Stimulated activated CD4-positive, alpha-beta T cell treated with anti-CD3 and anti-CD28 coated beads, Interleukin-2, amount 100 ng/mL, for 24 hours (primary cell): ENCODE measurements at places on chromosomes 13 and 19.

GRCh38 chr19:408902-409515, at the start of gene C2CD4C:
Gene C2CD4C (minus strand): TSS chr19:409147. CDS start chr19:408361, 786 bp downstream.
- peak; percentile 36 for DNase-seq

GRCh38 chr13:30615866-30616541, 1.7 kb upstream of the USPL1 start:
- no peak for DNase-seq

GRCh38 chr19:42293540-42293939, 8.4 kb upstream of the PRR19 start:
- no peak for DNase-seq

DNA sequence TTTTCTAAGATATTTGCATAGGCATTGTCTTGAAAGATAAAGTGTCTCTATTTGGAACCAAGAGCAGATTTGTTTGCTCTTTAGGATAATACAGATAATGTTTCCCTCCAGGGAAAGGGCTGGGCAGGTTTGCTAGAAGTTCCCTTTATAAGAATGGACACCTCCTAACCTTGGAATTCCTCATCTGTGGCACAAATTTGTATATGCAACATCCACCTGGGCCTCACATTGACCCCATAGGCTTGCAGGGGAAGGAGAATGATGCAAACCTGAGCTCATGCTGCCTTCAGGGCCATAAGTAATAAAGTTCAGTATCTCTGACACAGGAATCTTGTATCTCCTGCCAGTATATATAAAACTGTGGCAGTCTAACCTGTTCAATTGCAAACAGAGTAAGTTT, 508.4 kb upstream of the MIR17HG start:
- DNase-seq: no peak

DNA sequence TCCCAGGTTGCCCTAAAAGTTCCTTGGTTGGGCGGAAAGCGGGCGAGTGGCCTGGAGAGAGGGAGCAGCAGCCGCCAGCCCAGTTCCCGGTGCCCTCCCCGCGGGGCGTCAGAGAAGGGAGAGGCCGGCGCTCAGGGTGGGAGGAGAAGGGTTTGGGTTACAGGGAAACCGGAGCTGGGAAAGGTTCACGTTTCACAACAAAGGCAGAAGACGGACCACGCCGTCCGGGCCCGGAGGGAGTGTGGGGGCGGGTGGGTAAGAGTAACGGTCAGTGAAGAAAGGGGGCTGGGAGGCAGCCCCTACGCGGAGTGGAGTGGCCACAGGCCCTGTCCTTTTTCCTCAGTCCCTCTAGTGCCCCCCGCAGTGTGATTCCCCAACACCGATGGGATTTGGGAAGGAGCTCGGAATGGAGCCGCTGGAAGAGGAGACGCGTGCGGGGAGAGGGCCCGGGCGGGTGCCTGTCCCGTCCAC, 1.6 kb downstream of the SIX5 start:
- no peak for DNase-seq

GRCh38 chr19:24040621-24041020, 46.4 kb upstream of the ZNF254 start:
- no peak for DNase-seq

- no peak for DNase-seq
Measured at GRCh38 chr13:43687038-43687437, 99.7 kb downstream of the ENOX1 start.

DNA sequence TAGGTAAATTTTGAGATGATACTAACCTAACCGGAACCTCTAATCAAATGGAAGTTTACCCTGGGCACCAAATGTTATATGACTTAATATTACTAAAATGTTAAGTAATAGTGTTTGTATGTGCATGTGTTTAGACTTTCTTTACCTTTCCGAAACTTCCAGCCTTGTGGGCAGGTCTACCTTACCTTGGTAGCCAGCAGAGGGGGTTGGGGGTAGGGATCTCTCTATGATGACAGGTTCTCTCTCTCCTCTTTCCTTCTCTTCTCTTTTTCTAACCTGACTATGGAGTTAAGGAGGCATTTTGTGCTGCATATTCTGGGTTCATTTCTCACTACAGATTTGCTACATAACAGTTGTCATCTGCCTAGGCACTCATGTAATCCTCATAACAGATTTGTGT, 6.8 kb upstream of the FRY start:
- DNase-seq: no peak

DNA sequence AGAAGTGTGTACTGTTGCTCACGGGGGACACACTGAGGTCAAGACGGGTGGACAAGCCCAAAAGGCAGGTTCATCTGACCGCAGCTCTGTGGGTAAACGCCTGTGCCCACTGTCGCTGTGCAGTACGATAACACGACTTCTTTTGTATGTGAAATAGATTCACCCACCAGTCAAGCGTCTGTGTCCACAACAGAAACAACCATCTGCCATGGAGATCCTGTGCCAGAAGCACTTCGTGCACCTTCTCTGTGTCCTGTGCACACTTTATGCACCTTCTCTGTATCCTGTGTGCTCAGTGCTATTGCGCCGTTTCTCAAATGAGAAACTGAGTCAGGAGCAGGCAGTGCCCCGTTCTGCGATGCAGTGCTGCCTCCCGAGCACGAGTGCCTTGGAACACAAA, 138.9 kb downstream of the ATP11A start:
- no peak for DNase-seq

DNA sequence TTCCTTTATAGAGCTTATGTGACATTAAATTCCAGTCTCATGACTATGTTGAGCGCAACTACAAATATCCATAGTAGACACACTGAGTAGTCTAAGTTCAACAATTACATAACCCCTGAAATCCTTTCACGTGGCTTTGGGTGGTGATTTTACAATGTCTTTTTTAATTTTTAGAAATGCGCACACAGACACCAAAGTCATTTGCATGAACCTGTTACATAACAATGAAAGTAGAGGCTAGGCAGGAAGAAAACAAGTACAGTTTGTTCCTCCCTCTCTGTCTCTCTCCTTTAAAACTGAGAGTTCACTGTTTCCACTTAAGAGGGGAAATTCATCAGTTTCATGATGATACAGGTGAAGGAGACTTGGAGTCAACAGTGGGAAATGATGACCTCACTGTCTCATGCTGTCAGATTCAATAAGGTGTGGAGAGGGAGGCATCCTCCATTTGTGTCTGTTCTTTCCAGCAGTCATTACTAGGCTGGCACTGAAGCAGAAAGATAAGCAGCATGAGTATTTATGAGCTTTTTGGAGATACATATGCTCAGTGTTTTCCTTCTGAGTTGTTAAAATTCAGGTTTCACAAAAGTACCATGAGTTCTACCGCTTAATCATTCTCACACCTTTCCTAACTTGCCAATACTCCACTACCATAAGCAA, 201.8 kb downstream of the LHFPL6 start:
- no peak for DNase-seq

GRCh38 chr13:109162248-109163036, 533.0 kb downstream of the MYO16 start:
- DNase-seq: no peak
